ENCODE measurements at places on chromosomes 1 and 21.

DNA sequence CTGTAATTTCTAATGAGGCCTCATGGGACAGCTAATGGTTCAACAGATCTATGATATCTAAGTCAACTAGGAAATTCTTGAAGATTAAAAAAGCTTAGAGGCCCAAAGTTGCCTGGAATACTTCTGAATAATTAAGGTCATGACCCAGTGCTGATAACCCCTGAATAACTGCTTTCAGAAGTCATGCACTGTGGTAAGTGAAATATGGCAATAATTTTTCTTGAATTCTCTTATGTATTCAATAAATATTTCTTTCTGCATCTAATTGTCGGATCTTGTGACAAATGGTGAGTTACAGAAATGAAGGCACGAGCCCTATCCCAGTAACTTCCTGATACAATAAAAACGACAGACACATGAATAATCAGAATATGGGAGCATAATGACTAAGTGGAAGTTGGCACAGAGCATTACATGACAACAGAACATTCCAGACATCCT, 219.3 kb upstream of the GREM2 start:
- peak; percentile 82 for DNase-seq

- DNase-seq = no peak
These were observed 10.6 kb downstream of the CNR2 start for GRCh38 chr1:23902321-23903278.

GRCh38 chr1:223188618-223189356, 45.7 kb upstream of the TLR5 start:
- no peak for DNase-seq

DNA sequence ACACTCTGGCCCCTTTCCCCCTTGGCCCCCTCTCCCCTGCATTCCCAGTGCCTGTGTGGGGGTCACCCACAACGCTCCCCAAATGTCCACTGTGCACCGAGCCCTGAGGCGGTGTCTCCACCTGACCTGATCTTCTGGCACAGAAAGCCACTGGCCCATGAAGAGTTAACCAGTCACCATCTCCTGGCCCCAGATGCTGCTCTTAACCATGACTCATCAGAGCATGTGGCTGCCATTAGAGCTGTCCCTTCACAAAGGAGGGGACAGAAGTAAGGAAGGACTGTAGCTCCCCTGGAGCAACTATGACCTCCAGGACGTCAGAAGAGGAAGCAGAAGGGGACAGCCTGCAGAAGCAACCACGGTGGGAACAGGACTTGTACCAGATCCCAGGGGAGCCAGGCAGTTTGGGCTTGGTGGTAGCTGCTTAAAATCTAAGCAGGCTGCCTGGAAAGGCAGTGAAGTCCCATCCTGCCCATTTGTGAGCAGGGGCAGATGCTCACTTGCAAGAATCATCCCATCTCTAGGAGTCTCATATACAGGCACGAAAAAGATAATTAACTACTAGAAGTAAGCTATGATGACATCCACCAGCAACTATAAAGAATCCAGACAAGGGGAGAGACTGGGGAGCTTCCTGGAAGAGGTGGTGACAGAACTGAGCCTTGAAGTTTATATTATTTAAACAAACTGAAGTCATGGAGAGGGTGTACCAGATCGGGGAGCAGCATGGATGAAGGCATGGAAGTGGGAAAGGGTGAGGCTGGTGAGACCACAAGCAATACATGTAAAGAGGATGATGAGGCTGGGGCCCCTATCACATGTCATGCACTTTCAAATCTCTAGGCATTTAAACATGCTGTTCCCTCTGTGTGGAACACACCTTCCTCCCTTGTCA, 1.1 kb upstream of the TTC39A start:
- peak; percentile 45 for DNase-seq

- no peak for DNase-seq
These were observed 20.0 kb upstream of the TACSTD2 start for GRCh38 chr1:58597076-58597475.

DNA sequence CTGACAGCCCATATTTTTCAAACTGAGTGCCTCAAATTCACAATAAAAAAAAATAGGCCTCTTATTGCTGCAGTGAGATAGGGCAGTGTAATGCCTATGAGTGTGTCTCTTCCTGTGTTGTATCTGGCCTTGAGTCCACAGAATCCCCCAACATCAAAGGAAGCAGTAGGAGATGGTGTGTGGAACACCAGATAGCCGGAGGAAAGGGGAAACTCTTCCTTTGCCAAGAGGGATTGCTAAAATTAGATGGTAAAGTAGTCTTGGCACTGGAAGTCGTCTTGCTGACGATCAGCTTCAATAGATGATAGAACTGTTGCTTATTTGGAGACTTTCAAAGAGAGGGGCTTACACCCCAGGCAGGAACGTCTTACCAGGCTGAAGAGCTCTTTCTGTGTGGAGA, 51.8 kb downstream of the RUNX1 start:
- DNase-seq = no peak

- peak; percentile 28 for DNase-seq
These were observed 258.7 kb upstream of the DMRTA2 start for GRCh38 chr1:50681931-50682330.

DNA sequence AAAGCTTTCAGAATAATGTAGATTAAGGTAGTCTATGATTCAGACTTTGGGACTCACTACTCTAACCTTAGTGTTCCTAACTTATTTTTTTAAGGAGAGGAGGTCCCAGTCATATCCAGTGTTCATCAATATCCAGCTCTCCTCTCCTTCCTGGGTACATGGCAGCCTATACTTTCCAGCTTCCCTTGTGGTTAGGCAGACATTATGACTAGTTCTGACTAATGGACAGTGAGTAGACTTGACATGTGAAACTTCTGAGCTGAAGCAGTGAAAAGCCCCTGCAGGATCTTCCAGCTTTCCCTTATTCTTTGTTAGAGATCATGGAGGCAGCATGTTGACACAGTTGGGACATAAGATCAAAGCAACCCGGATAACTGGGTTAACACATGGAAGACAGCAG, 144.2 kb downstream of the PTPRU start:
- DNase-seq = peak; percentile 37

GRCh38 chr1:20615946-20616846, 17.1 kb upstream of the PINK1 start:
- no peak for DNase-seq

DNA sequence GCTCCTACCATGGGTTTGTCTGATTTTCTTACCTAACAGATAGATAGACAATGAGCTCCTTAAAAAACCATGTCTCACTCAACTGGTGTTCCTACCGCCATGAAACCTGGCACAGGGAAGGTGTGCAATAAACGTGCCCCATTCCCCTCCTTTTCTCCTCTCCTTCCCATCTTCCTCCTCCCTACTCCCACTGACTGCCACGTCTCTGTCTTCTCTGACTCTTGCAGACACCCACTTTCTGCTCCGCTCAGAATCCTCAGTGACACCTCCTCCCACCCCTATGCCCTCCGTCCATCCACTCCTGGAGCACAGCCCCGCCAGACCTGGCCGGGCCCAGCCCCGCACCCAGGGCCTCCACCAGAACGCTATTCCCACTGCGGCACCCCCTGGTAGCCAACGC, 52.9 kb downstream of the HMGB4 start:
- DNase-seq = no peak

DNA sequence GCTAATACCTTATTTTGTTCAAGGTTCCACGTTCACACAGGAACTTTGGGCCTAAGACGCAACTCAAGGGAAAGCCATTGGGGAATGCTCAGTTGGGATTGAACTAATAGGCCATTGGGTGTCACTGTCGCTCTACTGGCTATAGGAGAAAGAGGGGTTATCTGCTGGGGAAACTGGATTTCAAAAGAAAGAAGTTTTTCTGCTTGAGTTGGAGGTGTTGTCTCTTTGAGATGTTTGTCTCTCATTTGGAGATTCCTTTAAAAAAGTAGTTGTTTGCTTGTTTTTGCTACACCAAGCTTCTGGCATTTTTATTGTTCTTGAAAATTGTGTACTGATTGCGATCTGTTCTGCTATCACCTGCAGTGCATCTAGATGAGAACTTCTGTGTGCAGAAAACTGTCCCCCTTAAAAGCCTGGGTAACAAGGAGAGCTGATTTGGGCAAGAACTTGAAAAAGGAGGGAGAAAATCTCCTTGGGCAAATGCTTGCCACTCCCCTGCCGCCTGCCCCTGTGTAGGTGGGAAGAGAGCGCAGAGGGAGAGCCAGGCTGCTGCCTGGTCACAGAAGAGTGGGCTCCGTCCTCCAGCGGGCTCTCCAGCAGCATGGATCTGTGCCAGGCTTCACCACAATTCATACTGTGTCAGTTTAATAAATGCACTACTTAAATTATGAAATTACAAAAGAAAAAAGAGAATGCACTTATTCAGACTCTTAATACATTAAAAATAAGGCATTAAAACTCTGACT, 39.9 kb downstream of the PEX14 start:
- peak; percentile 50 for DNase-seq
